Mesothelial cell of epicardium (in vitro differentiated cells): ENCODE measurements at places on chromosomes 13 and 19. TPM values are rescaled to one million over a fixed set of nuclear protein-coding genes. Genes with fewer than 3 reads are reported as not detected.

DNA sequence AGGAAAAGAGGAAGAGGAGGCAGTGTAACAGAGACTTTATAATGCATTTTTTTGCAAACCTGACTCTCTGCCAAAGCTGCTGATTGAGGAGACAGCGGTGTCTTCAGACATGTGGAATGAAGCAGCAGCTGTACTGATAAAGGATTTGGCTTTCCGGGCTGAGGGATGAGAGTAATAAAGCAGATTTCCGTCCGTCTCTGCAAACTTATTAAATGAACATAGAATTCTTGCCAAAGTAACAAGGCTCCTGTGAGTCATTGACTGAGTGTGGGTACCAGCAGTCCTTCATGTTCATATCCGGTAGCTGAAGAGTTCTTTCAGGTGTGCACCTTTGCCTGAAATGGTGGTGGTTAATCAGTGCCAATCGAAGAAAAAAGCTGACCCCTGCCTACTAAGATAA lies 112.6 kb downstream of the LIG4 start:
- no peak for DNase-seq

SLC25A15 gene
- 11.0 to 13.2 TPM (median 12.2 TPM) in 3 replicates for total RNA-seq

EDDM13 gene
- total RNA-seq: not detected in 3 replicates

- no peak for DNase-seq
Observed at GRCh38 chr13:21742096-21742495, 71.2 kb downstream of the FGF9 start.

DNA sequence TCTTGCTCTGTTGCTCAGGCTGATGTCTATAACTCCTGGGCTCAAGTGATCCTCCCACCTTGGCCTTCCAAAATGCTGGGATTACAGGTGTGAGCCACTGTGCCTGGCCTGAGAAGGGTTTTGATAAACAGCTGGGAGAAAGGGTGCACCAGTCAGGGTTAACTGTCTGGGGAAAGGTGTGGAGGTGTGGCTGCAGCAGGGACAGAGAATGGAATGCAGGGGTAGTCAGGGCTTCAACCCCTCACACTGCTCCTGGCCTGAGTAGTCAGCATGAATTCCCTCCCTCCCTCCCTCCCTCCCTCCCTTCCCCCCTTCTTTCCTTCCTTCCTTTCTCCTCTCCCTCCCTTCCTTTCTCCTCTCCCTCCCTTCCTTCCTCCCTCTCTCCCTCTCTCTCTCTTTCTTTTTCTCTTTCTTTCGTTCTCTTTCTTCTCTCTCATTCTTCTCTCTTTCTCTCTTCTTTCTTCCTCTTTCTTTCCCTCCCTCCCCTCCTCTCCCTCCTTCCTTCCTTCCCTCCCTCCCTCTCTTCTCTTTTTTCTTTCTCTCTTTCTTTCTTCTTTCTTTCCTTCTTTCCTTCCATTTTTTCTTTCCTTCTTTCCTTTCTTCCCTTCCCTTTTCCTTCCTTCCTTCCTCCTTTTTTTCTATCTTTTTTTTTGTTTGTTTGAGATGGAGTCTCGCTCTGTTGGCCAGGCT lies 16.0 kb downstream of the MYO1F start:
- no peak for DNase-seq

DNA sequence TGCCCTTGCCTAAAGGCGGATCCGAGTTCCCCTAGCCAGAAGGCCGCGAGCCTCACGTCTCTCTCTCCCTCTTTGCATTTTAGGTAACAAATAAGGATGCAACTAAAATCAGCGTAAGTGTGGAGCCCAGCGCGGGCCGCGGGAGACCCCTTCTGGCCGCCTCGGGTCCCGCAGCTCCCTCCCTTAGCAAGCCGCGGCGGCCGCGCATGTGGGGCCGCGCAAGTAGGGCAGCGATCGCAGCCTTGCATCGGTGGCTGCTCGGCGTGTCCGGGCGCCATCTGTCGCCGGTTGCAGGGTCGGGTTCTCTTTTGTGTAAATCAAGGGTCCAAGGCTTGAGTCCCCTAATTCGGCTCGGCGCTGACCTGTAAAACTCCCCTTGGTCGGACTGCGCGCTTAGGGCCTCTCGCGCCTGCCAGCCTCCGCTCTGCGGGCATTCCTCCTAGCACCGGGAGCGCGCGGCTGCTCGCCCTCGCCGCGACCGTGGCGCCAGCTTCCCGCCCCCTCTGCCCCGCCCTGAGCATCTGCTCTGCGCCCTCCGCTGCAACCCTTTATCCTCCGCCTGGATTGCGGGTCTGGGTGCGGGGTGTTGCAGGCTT lies 2.7 kb downstream of the VSTM2B start:
- peak; percentile 86 for DNase-seq

GRCh38 chr19:55552206-55552605 lies 6.9 kb upstream of the SBK3 start:
- DNase-seq: no peak

RPS15 gene
- total RNA-seq: 1,014 to 1,040 TPM (median 1,034 TPM) in 3 replicates

NDFIP2 gene
- 40.0 to 46.9 TPM (median 41.7 TPM) in 3 replicates for total RNA-seq

DNA sequence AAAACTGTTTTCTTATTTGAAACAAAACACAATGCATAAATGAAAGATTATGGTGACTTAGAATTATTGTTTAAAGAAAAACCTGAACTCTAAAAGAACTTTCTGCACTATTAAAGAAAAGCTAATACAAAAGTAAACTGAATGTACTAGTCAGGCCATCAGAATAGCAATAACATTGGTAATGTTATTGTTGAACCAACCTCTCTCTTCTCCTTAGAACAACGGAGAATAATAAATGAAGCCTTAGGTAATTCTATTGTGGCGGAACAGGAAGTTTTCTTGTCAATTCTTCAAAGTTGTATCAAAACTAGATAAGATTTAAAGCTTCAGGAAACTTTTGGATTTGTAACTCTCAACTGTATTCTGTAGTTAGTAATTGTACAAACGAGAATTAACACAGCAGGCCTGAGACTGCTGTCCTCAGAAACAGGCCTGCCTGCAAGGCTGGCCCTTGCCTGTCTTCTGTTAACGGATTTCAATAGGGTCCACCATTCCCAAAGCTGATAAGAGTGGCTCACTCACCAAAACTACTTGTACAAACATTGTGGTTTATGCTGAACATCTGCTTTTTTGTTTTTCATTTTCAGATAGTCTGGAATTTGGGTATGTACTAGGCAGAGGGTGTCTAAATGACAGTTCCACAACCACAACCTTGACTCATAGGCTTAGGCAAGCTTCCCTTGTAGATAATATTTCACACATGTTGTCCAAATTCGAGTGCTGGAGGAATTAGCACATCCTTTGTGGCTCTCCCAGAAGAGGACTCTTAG lies 825.8 kb downstream of the GPC5 start:
- DNase-seq: no peak
